ENCODE measurements at places on chromosomes 1 and 21.

- DNase-seq, result no peak
Measured at GRCh38 chr1:9792156-9793042, 31.4 kb downstream of the CLSTN1 start.

GRCh38 chr1:16438924-16439323 is 1.6 kb upstream of the NECAP2 start:
- DNase-seq, result no peak

- DNase-seq, result no peak
Measured at GRCh38 chr1:19749685-19750084, 50.0 kb downstream of the TMCO4 start.

- no peak for DNase-seq
Measured at GRCh38 chr1:87129606-87130005, 199.1 kb upstream of the LMO4 start.

GRCh38 chr1:170530972-170531757 is 801 bp upstream of the GORAB start:
- peak; percentile 7 for DNase-seq

DNA sequence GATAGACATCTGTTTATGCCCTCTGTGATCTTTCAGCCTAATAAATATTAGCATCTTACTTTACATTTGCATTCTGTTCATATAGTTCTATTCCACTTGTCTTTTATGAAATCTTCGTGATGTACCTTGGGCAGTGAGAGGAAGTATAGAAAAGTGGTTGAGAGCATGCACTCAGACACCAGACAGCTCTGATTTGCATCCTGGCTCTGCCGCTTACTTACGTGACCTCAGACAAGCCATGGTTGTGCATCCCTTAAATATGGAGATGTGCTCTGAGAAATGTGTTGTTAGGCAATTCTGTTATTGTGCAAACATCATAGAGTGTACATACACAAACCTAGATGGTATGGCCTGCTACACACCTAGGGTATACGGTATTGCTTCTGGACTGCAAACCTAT is 22.9 kb downstream of the OVGP1 start:
- DNase-seq, result no peak

DNA sequence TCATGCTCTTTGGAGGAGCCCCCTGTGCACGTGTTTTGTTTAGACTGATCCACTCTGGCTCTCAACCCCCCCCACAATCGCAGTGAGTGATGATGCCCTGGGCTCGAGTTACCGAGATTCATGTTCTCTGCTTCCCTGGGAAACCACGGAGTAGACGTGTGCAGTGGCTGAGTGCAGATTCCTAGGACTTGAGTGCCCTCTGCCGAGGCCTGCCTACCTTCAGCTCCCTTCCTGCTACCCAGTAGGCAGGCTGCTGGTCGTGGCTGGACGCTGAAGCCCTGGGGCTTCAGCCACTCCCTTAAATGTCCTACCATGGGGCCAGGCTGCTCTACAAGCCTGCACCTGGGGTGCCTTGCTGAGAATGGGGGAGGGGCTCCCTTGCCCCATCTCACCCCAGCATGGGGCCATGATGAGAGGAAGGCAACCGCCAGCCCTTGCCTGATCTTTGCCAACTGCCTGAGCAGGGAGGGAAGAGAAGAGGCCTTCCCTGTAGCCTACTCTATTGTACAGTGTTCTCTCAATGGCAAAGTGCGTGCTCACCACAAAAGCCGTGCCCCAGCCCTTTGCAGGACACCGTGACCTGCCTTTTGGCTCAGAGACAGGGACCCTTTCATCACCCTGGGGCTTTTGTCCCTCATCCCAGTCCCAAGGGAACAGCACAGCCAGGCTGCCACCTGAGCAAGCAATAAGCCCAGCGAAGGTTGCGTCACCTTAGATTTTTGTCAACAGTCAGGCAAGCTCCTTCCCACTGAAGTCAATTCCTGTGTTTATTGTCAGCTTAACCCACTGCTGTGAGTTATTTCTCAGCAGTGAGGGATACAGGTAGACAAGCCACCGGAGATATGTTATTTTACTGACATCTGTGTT is 4.1 kb upstream of the GRIK3 start:
- peak; percentile 18 for DNase-seq

GRCh38 chr1:218254296-218254946 is 30.7 kb upstream of the RRP15 start:
- no peak for DNase-seq

DNA sequence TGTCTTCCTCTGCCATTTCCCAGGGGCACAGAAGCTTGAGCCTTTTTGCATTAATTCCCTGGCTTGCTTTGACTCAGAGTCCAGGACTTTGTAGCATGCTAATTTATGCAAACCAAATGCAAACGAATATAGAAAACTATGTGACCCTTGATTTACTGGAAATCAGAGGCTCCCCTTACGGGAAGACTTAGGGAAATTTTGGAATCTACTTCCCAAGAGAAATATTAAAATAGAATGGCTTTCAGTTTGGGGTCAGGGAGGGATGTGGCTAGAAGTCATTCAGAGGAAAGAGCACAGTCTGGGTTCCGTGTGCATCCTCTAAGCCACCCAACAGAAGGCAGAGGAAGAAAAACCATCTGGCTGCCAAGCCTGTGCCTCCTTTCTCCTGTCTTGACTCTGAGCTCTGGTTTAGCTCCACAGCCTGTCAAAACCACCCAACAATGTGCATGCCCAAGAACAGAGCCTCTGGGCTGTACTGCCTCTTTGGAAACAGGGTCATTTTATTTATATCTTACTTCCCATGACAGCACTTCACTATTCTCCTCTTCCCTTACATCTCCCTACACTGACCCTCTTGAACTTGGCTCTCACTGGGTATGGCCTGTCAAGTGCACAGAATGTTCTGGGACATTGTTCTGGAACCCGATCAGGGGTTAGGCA is 30.1 kb downstream of the ATF3 start:
- no peak for DNase-seq

- DNase-seq, result no peak
Measured at GRCh38 chr1:42801832-42802473, 15.0 kb upstream of the ERMAP start.

DNA sequence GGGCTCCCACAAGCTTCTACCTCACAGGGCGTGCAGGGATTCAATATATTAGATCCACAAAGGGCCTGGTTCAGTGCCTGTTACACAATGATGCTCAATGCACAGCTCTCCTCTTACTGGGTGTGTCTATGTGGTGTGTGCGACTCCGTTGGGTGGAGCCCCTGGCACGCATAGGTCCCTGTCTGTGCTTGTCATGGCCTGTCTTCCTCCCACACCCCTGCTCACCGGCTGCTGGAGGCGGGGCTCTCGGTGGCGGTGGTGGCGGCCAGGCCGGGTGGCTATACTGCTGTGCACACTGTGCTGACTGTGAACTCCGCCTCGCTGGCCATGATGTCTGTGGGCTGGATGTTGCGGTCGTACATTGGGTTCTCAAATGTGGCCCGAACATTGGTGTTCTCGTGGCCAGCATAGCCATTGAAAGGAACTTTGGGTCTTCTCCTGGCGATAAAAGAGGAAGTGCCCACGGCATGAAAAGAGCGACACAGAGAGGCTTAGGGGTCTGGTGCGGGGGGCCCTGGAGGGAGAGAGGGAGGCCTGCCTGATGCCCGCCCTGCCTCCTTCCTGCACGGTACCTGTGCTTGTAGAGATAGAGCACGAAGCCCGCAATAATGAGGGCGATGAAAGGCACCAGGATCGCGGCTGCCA is 46.9 kb downstream of the ZSCAN20 start:
- no peak for DNase-seq

DNA sequence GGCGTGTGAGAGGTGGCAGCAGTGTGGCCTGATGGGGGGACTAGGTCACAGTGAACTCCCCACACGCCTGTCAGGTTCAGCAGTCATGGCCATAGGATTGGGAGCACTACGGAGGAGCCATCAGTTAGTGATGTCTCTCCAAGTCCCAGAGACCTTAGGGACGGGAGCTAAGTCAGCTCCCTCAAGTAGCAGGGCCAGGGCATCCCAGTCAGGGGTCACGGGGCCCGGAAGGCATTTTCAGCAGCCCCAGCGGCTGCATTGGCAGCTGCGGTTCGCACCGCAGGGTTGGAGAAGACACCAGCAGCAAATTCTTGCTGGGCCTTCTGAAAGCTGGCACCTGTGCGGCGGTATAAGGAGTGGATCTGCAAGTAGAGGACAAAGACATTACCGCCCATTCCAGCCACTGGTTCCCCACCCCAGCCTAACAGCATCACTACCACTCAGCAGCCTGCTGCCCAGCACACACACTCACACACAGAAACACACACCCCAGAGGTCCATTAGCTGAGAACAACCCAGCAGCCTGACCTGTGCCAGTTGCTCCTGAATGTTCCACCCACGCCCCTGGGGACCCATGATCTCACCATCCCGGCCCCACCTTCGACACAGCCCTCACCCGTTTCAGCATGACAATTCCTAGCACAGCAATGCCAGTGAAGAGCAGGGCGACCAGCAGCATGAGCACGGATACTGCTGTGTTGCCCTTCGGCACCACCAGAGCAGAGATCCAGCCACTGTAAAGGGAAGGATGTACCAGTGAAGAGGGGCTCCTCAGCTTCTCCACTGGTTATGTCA is 972 bp upstream of the ENTREP3 start:
- no peak for DNase-seq

- DNase-seq, result no peak
Measured at GRCh38 chr1:16927711-16928485, 6.2 kb downstream of the CROCC start.

DNA sequence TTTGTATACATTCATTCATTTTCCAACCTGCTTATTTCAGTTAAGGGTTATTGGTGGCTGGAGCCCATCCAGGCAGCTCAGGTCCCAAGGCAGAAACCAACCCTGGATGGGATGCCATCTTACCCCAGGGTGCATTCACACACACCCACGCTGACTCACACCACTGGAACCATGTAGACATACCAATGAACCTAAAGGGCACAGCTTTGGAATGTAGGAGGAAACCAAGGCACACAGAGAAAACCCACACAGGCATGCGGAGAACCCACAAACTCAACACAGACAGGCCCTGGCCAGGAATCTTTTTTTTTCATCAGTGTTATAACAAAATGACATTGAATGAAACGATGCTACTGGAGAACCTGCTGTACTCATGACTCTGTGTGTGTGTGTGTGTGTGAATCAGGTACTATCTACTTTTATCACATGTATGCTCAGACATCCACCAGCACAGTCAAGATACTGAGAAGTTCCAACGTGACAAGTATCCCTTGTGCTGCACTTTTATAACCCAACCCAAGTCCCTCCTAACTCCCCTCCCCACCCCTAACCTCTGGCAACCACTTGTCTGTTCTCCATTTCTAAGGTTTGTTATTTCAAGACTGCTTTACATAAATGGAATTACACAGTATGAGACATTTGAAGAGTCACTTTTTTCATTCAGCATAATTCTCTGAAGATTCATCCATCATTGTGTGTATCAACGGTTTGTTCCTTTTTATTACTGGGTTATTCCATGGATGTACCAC is 286.8 kb upstream of the PLD5 start:
- peak; percentile 44 for DNase-seq
